ENCODE measurements at places on chromosomes 11 and 22. TPM values are rescaled to one million over a fixed set of nuclear protein-coding genes. Genes with fewer than 3 reads are reported as not detected.

The DERL3 gene
- 3.4 TPM for total RNA-seq

The FADS1 gene
- 109 TPM for total RNA-seq

The LMNTD2 gene
- 1.8 TPM for total RNA-seq

The OR51B4 gene
- total RNA-seq, result not detected

The F2 gene
- not detected for total RNA-seq

The SEC14L6 gene
- total RNA-seq, result 0.15 TPM

The RIMBP3C gene
- total RNA-seq, result not detected

The CST6 gene
- total RNA-seq, result 0.46 TPM

The C22orf42 gene
- total RNA-seq, result not detected

The SAA2 gene
- not detected for total RNA-seq

The IL10RA gene
- 0.14 TPM for total RNA-seq

The UBQLNL gene
- total RNA-seq, result 0.28 TPM

The NFAM1 gene
- total RNA-seq, result not detected

The PPP1CA gene
- 202 TPM for total RNA-seq

The SAA4 gene
- total RNA-seq, result not detected

The TNNT3 gene
- not detected for total RNA-seq

The GLYATL2 gene
- total RNA-seq, result not detected

The MMP12 gene
- total RNA-seq, result not detected

The OR52I1 gene
- not detected for total RNA-seq

The PANX3 gene
- not detected for total RNA-seq

The MMP1 gene
- 1,684 TPM for total RNA-seq

The UCP2 gene
- 16.5 TPM for total RNA-seq

The SCN3B gene
- total RNA-seq, result 1.5 TPM

The PATL1 gene
- 33.1 TPM for total RNA-seq

The PTPRCAP gene
- not detected for total RNA-seq

The RTN4RL2 gene
- 0.83 TPM for total RNA-seq

The DGCR6 gene
- 0.44 TPM for total RNA-seq

The CYTH4 gene
- not detected for total RNA-seq

The FREY1 gene
- 1.4 TPM for total RNA-seq

The POU2AF3 gene
- total RNA-seq, result not detected

The IL18 gene
- 1.5 TPM for total RNA-seq

The KRTAP5-2 gene
- total RNA-seq, result not detected

The OOSP4A gene
- not detected for total RNA-seq

The CCDC73 gene
- total RNA-seq, result not detected

The DHCR7 gene
- 166 TPM for total RNA-seq

The TENM4 gene
- total RNA-seq, result 0.27 TPM

The MFNG gene
- 188 TPM for total RNA-seq
